ENCODE measurements at places on chromosomes 11 and 22. TPM values are rescaled to one million over a fixed set of nuclear protein-coding genes. Genes with fewer than 3 reads are reported as not detected.

The DUSP8 gene
- polyA plus RNA-seq: 0.59 TPM

The C22orf39 gene
- polyA plus RNA-seq: 117 TPM

The MS4A3 gene
- not detected for polyA plus RNA-seq

The MYEOV gene
- polyA plus RNA-seq: not detected

The HBG2 gene
- polyA plus RNA-seq: 0.54 TPM

The ZBTB44 gene
- 12.1 TPM for polyA plus RNA-seq

The SLC43A1 gene
- polyA plus RNA-seq: 11.2 TPM

The SPI1 gene
- 1.3 TPM for polyA plus RNA-seq

The IL17REL gene
- polyA plus RNA-seq: not detected

The ZNF280B gene
- 2.5 TPM for polyA plus RNA-seq

The CASP5 gene
- not detected for polyA plus RNA-seq

The MMP11 gene
- 61.1 TPM for polyA plus RNA-seq

The SLC7A4 gene
- polyA plus RNA-seq: 3.0 TPM

The RGL4 gene
- polyA plus RNA-seq: 1.5 TPM

The CALCA gene
- 0.33 TPM for polyA plus RNA-seq

The CLMP gene
- 2.1 TPM for polyA plus RNA-seq

The IMMP1L gene
- polyA plus RNA-seq: 140 TPM

The C11orf87 gene
- polyA plus RNA-seq: 1.1 TPM

The ADAMTS15 gene
- polyA plus RNA-seq: 2.4 TPM

The PLAAT5 gene
- polyA plus RNA-seq: not detected

The CABP7 gene
- polyA plus RNA-seq: 0.11 TPM

The RIBC2 gene
- 0.35 TPM for polyA plus RNA-seq

The RTN4R gene
- 5.2 TPM for polyA plus RNA-seq

The APOBEC3B gene
- 6.8 TPM for polyA plus RNA-seq

The MS4A12 gene
- polyA plus RNA-seq: not detected
